ENCODE measurements at places on chromosomes 2 and 18.

- no peak for DNase-seq
Observed at GRCh38 chr18:28485918-28486317, 309.0 kb upstream of the CDH2 start.

GRCh38 chr2:43950383-43951008 is 45.3 kb downstream of the LRPPRC start:
- peak; percentile 22 for DNase-seq

GRCh38 chr2:4424153-4424552 is 720.8 kb downstream of the DCDC2C start:
- no peak for DNase-seq

GRCh38 chr2:65020943-65021528 is 31.8 kb downstream of the SLC1A4 start:
- DNase-seq = no peak
